ENCODE measurements at places on chromosomes 2 and 18.

- DNase-seq, result no peak
Measured at GRCh38 chr18:50410894-50411293, 36.0 kb downstream of the SKA1 start.

DNA sequence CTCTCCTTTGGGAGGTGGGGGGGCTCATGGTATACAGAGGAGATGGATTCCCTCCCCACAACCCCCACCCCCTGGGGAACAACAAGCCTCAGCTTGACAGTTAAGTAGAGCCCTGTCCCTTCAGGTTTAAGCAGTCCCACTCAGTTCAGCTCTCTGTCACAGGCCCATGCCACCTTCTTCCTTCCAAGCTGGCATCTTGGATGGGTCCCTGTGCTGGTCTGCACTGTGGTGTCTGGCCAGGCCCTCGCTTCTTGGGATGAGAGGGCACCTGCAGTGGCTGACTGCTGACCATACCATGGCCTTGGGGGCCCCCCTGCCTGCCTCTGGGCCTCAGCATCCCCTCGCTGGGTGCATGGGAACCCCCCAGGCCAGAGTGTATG, 20.4 kb upstream of the GPR17 start:
- DNase-seq, result no peak

DNA sequence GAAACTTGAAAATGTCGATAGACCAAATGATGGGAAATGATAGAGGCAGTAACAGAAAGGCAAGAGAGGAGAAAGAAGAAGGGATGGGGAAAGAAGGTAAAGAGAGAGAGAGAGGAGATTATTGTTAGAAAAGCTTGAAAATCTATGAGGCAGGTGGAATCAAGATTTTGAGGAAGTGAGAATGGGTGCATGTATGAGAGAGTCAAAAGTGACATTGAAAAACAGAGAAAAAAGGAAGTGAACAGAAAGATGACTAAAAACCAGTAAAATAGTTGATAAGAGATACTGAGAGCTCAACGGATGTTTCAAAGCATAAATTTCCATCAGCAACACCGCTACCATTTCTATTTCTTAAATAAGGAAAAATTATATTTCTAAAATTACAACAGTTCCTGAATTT, 327.4 kb upstream of the CWC22 start:
- DNase-seq, result no peak

- no peak for DNase-seq
Measured at GRCh38 chr2:196101325-196101991, 32.8 kb upstream of the DNAH7 start.

GRCh38 chr2:17717666-17718065, 35.9 kb downstream of the SMC6 start:
- DNase-seq, result no peak

All from urothelium cell line (cell line).